Astrocyte (in vitro differentiated cells and primary cell): ENCODE measurements at places on chromosomes 11 and 22. TPM values are rescaled to one million over a fixed set of nuclear protein-coding genes. Genes with fewer than 3 reads are reported as not detected.

The OR2AG2 gene
- 0.07 and 0.27 TPM in 2 replicates for total RNA-seq

The NR1H3 gene
- total RNA-seq = 9.8 and 11.2 TPM in 2 replicates

The PNPLA3 gene
- 8.3 and 10.8 TPM in 2 replicates for total RNA-seq

The BLID gene
- 1.1 and 1.2 TPM in 2 replicates for total RNA-seq

The PVALB gene
- total RNA-seq = not detected in 2 replicates

The RIMBP3B gene
- total RNA-seq = 0.12 and 0.16 TPM in 2 replicates

The CNGA4 gene
- total RNA-seq = 0.16 and 0.31 TPM in 2 replicates

The VPREB1 gene
- total RNA-seq = not detected in 2 replicates

The PGM2L1 gene
- 41.0 and 43.6 TPM in 2 replicates for total RNA-seq

The RTN4RL2 gene
- total RNA-seq = 0.50 and 0.65 TPM in 2 replicates

The CACNA1I gene
- 0.11 and 0.17 TPM in 2 replicates for total RNA-seq

The NFAM1 gene
- total RNA-seq = 0.07 and 0.17 TPM in 2 replicates

The MUC2 gene
- not detected in 2 replicates for total RNA-seq

The LDHAL6A gene
- not detected in 2 replicates for total RNA-seq

The SCARF2 gene
- 17.3 and 22.5 TPM in 2 replicates for total RNA-seq

The OR8A1 gene
- not detected in 2 replicates for total RNA-seq
